Stimulated activated CD4-positive, alpha-beta T cell treated with anti-CD3 and anti-CD28 coated beads, Interleukin-1b, Interleukin-23, amount 100 ng/mL, for 1 hour (primary cell): ENCODE measurements at places on chromosomes 7 and 10.

GRCh38 chr7:121138262-121138933 lies 149.9 kb downstream of the CPED1 start:
- DNase-seq = no peak

DNA sequence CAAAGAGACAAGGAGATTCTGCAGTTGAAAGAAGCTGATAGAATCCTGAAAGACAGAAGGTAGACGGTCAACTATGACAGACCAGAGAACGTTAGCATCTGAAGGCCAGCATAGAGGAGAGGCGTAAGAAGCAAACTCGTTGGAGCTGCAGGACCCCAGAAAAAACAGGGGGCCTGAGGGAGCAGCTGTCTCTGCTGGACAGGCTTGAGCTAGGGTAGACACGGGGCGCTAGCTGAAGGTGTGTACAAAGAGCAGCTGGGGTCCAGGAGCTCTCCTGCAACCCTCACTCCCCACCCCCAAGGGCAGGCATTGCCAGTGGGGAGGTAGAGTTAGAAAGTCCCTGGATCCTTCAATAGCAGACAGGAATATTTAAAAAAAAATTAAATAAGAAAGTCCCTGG lies 14.6 kb upstream of the GDI2 start:
- DNase-seq = no peak

- DNase-seq = no peak
Observed at GRCh38 chr7:98774884-98775283, 94.9 kb downstream of the TMEM130 start.

DNA sequence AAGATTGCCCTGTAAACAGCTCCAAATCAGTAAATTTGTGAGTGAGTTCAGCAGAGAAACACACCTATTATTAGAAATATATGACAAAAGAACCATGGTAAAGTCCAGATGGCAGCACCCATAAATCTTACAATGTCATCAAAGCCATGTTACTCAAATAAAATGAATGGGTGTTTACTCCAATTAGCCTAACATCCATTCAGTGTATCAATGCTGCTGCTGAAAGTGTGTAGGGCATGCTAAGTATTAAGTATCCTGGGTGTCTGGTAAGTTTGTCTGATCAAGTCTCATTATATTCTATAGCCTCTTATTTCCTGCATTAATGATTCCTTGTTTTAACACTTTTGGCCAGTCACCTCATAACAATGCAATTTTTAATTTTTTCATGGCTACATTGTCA lies 185.5 kb upstream of the STEAP4 start:
- no peak for DNase-seq

DNA sequence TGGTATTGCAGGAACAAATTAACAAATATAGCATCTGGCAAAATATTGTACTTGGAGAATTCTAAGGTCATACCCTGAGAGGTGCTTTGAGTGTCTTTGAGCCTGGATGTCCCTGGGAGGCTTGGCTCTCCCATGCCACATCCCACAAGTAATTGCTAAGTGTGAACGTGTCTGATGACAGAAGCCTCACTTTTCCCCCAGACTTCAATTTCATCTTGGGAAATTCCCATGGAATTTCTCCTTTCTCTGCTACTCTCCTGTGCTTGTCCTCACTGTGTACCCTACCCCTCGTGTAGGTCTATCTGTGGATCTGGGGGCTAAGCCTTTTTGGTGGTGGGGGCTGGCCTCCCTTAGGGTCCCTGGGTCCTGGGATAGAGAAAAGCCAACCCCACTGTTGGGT lies 293.3 kb downstream of the TCF7L2 start:
- no peak for DNase-seq

- DNase-seq = no peak
Observed at GRCh38 chr10:69961881-69962745, 90.5 kb upstream of the MACROH2A2 start.

- DNase-seq = no peak
Observed at GRCh38 chr7:122944682-122945303, 50.7 kb downstream of the TAS2R16 start.
